ENCODE measurements at places on chromosomes 5 and 9.

DNA sequence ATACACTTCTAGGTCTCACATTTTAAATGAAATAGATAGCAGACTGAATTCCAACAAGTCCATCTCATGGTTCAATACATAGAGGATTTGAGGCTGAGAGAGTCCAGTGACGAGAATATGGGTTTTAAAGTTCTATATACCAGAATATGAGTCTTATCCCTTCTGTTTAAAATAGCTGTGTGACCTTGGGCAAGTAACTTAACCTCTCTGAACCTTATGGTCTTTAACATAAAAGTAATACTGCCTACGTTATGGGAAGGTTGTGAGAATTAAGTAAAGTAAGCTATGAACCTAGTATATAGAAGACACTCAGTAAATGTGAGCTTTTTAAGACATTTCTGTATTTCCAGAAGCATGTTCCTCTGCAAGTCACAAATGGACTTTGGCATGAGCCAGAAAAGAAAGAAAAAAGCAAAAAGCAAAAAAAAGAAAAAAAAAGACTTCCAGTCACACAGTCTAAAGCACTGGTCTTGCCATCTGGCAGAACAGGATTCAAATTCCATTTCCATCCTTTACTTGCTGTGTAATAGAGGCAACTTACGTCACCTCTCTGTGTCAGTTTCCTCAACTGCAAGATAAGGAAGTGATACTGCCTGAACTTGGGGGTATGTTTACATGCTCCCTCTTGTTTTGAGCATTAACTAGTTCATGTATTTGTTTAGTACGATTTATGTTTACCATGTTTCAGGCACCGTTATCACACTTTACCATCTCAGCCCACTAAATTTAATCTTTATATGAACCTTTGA, 248.2 kb downstream of the TRIM32 start:
- no peak for DNase-seq

DNA sequence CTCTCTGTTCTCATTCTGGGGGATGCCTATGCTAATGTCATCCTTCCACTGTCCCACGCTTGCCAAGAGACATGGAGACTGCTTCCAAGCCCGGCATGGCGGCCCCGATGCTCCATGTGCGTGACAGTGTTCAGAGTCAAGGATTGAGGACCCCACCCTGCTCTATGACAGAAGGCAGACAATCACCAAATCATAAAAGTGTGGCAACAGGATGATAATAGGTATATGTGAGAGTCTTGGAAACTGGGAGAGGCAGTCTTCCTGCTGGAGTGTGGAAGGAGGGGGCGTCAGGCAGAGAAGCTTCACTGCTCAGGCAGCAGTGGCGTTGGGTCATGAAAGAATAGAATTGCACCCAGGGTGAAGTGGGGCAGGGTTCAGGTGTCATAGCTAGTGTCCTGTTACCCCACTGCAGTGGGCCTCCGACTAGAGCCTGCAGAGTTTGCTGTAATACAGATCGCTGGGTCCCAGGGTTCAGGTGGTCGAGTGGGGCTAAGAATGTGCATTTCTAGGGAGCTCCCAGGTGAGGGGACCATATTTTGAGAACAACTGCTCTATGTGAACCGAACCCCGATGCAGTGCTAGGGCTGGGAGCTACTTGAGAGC, 12.5 kb upstream of the GADD45G start:
- no peak for DNase-seq

- DNase-seq: no peak
These were observed 188.7 kb upstream of the MSX2 start for GRCh38 chr5:174535669-174536068.

GRCh38 chr9:99356512-99356971, 134.5 kb downstream of the SEC61B start:
- no peak for DNase-seq

DNA sequence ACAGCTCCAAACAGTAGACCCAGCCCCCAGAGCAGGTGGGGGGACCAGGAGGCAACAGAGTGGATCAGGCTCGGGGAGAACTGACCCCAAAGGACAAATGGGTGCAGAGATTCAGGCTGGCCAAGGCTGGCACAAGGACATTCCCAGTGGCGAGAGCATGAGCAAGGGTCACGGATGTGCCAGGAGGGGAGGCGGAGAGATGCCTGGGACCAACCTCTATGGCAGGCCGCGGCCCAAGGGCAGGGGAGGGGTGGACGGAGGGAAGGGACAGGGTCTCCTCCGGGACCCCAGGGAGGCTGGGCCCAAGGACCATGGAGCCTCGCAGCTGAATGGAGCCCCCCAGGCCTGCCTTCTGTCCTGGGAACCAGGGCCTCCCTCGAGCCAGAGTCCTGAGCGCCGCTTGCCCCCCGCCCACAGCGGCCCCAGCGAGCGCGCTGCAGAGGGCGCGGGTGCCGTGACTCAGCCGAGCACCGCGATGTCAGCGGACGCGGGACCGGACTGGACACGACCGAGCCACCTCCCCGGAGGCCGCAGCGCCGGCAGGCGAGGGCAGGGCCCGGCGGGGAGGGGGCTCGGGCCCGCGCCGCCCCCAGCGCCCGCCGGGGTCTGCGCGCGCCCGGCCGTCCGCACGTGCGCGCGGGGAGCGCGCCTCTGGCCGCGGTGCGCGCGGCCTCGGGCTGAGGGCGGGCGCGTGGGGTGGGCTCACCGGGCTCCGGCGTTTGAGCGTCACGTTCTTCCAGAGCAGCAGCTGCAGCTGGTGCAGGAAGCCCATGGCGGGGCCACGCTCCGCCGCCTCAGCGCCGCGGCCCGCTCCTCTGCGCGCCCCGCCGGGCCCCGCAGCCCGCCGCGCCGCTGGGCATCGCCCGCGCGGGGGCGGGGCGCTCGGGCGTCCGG, at the start of gene ABCA2:
ABCA2 (minus strand) TSS at position 869 of the 894 bp plus-strand sequence; CDS start at position 772, 97 bp downstream.
- no peak for DNase-seq

- no peak for DNase-seq
These were observed 81.9 kb upstream of the SLC30A5 start for GRCh38 chr5:69011910-69012309.

DNA sequence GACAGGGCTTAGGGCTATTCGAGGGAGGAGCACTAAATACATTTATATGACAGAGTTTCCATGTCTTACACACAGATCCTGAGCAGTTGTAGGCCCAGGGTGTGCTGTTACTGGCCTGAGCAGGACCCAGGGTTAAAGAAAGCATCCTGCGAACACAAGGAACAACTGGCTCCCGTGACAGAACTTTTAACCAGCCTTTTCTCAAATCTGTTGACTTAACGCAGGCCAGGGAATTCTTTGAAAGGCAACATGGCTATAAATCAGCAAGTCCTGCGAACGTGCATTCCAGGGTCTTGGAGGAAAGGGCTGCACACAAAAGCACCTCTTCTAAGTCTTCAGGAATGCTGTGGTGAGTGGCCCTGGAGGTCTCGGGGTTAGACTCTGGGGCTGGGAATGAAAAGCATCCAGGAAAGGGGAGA, 45.2 kb upstream of the ANKRD55 start:
- DNase-seq: no peak

GRCh38 chr5:65967288-65968066, 41.1 kb downstream of the ERBIN start:
- DNase-seq: no peak

GRCh38 chr5:74490814-74491213, 149.7 kb downstream of the ENC1 start:
- no peak for DNase-seq

DNA sequence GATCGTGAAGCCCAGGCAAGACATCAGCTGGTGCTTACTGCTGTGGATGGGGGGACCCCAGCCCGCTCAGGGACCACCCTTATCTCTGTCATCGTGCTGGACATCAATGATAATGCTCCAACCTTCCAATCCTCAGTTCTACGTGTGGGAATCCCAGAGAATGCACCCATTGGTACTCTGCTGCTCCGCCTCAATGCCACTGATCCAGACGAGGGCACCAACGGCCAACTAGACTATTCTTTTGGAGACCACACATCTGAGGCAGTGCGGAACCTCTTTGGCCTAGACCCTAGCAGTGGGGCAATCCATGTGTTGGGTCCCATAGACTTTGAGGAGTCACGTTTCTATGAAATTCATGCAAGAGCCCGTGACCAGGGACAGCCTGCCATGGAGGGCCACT, 960 bp downstream of the PCDHGC5 start:
- DNase-seq: no peak

GRCh38 chr5:159965031-159965837, 43.7 kb upstream of the TTC1 start:
- DNase-seq: no peak

- no peak for DNase-seq
These were observed 204.3 kb downstream of the PIK3R1 start for GRCh38 chr5:68419637-68420452.

- DNase-seq: no peak
These were observed 51.7 kb downstream of the NUP155 start for GRCh38 chr5:37319037-37319782.

DNA sequence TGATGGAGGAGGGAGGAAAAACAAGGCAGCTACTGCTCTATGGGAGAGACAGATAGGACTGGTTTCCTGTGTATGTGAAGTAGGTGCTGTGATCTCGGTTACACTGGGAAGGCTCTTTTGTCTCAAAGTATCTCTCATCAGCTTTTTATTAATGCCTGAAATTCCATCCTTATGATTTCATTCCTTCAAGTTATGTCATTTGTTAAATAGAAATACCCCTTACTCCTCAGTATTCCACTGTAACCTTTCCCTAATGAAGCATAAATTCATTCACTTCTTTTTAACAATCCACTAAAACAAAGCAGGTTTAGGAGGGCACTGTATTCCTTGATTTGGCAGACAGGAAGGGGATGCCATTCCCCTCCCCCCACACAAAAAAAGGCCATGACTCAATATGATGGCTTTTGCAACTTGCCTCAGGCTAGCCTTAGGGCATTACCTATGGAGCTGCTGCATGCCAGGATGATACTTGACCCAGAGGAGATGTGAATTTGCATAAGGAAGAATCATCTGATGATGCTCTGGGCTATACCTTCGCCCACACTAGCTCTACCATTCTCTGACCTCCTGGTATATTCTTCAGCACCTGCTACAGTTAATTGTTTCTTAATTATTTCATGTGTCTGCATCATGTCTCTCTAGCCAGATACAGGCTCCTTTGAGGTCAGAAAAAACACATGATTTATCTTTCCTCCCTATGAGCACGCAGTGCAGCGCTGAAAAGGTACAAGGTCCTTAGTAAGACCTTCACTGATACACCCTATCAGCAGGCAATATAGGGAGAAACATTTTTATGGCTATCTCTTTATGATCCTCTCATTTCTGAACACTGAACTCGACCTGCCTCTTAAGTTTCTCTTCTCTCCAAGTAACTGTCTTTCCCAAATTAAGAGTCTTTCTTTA, 26.3 kb downstream of the NR3C1 start:
- DNase-seq: no peak

DNA sequence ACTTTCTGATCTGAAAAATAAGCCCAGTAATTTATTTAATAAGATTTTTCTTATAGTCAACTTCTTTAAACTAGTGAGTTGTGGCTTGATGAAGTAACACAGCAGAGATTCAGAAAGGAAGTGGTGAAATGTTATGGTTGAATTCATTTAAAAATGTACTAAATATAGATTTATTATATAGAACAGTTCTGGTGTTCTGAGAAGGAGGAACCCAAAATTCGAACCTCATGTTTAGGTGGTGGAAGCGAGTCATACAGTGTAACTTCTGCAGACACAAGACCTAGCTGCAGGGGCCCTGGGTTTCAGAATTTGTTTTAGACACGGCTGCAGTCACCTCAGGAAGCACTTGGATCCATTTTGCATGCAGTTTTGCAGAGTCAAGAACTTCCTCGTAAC, 188.2 kb downstream of the TRIO start:
- no peak for DNase-seq

DNA sequence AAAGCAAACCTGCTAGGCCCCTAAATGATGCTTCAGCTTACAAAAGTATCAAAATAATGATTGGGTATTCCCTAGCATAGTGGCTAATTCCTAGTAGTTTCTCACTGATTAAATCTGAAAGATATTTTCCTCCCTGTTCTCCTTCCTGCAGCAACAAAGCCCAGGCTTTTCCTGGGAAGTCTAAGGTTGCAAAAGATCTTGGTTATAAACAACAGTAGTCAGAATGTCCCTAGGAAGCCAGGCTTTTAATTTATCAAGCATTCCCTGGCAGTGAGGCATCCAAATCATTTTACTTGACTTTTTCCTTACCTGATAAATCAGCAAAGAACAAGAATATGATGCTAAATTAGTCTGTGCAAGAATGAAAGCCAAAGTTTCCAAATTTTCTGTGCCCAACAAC, 272.0 kb downstream of the PDE4D start:
- DNase-seq: no peak

DNA sequence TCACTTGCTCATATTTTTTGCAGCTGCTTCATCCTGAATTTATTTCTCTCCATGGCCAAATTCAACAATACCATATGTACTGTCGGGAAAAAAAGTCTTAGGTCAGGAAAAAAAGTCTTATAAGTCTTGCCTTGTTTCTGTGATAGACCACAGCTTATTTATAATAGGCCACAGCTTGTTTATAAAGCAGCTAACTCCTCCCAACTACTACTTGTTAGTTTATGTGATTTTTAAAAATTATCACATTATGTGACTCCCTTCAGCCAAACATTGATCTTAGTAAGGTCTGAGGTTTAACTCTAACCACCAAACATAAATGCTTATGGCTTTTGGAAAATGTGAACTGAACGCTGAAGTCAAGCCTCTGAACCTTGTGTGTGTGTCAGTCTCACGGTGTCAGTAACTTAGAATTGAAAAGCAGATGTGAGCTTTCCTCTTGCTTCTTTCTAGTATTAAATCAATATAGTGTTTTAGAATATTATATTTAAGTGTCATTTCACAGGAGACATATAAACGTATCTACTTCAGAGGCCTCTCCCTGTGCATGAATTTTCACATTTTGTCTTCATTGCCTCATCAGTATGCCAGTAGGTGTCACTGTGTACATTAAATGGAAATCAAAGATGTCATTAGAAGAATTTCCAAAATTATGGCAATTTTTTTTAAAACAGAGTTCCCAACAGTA, 51.3 kb downstream of the SNX24 start:
- no peak for DNase-seq

DNA sequence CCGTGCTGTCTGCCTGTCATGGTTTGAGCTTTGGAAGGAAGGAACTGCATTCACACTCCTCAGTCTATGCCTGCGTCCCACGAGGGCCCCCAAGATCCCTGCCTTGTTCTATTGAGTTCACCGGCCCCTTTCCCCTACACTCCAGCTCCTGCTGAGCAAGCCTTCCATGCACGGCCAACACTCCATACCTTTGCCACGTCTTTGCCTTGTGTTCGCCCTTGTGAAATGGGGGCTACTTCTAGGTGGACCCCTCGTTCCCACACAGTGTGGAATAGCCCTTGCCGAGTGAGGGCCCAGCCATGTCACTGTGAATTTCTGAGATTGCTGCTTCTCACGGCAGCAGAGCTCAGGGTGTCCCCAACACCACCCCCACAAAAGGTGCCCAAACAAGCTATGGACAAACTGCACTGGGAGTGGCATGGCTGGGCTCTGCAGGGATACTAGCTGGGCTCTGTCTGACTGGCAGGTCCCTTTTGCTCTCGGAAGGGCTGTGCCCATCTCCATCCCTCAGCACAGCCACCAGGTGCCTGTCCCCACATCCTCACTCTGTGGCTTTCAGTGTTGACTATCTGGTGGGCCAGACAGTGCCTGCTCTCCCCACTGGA, 67.9 kb upstream of the ADAMTS2 start:
- no peak for DNase-seq

- DNase-seq: no peak
These were observed 487.9 kb downstream of the ARHGEF28 start for GRCh38 chr5:74113927-74114326.
